Activated CD8-positive, alpha-beta memory T cell treated with anti-CD3 and anti-CD28 coated beads, Interleukin-2, amount 10 ng/mL, durations not matched to agents 7 days and 5 days (primary cell): ENCODE measurements at places on chromosomes 12 and 14. TPM values are rescaled to one million over a fixed set of nuclear protein-coding genes. Genes with fewer than 3 reads are reported as not detected.

IFNG-AS1 gene
- total RNA-seq = not detected

PLXNC1 gene
- total RNA-seq = 10.4 TPM

PRPH gene
- total RNA-seq = 0.26 TPM

GRCh38 chr12:14613718-14614117 is 46.0 kb upstream of the PLBD1 start:
- no peak for DNase-seq
